ENCODE measurements at places on chromosomes 16 and 17.

GRCh38 chr17:68057531-68057952, 22.0 kb downstream of the KPNA2 start:
- no peak for DNase-seq

- DNase-seq = no peak
These were observed 21.5 kb downstream of the COPZ2 start for GRCh38 chr17:48016112-48016511.

GRCh38 chr17:60526726-60527125, 684 bp upstream of the APPBP2 start:
- DNase-seq = no peak

DNA sequence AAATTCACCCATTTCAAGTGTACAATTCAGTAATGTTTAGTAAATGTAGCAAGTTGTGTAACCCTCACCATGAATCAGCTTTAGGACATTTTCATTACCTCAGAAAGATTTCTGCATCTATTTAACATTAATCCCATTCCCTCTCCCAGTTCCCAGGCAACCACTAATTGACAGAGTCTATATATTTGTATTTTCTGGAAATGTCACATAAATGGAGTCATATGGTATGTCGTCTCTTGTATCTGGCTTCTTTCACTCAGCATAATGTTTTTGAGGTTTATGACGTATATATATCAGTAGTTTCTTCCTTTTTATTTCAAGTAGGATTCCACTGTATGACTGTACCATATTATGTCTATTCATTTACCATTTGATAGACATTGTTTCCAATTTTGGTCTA, 199.8 kb downstream of the CYB561 start:
- no peak for DNase-seq

DNA sequence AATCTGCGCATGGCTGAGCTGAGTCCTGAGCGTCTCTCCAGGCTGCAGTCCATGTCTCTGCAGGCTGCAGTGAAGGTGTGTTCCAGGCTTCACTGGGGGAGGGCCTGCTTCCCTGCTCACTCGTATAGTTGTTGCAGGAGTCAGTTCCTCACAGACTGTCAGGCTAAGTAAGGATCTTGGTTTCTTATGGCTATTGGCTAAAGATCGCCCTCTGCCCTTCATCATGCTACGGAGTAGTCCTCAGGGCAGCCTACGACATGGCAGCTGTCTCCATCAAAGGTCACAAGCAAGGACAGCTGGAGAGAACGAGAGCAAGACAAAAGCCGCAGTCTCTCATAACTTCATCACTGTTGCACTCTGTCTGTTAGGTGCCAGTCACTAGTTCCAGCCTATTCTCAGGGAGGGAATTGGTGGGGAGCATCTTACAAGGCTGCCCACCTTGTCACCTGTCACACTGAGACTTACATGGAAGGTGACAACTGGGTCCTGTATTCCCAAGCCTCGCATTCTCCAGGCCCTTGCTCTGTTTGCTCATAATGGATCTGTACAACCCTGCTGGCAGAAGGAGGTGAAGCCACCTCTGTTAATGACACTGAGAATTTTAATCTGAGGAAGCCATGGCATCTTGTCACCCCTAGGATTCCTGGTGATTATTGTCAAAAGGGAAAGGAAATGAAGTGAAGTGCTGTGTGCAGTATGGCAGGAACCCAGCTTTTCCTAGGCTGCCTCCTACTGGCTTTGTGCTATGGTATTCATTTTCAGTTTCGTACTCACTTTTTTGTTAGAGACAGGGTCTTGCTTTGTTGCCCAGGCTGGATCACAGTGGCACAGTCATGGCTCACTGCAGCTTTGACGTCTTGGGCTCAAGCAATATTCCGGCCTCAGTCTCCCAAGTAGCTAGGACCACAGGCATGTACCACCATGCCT, 43.4 kb downstream of the MFSD11 start:
- no peak for DNase-seq

Measured in NCI-H2029 treated with DMSO at 0.1 percent for 48 hours (cell line).